ENCODE measurements at places on chromosomes 7 and 10.
A peak's percentile ranks its signal among the peaks of the same experiment; 100 is the strongest.

DNA sequence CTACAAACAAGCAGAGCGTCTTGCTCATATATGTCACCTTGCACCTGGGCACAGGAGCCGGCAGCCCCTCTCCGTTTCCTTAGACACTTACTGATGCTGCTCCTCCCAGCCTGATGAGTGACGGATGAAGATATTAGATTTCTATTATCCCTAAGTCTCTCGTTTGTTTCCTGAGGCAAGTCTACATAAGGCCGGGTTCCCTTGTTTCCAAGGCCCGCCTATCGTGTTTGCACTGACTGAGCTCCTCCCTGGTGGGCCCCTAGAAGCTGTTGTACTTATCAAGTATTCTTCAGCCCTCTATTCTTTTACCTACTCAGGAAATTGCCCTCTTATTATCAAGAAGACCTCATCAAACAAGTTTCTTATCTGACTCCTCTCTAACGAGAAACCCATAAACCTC lies 18.5 kb downstream of the SH3PXD2A start:
- no peak for DNase-seq

- no peak for DNase-seq
Observed at GRCh38 chr10:73858013-73858708, 16.2 kb downstream of the CAMK2G start.

- DNase-seq, result no peak
Observed at GRCh38 chr7:26616235-26616634, 248.2 kb downstream of the SKAP2 start.

DNA sequence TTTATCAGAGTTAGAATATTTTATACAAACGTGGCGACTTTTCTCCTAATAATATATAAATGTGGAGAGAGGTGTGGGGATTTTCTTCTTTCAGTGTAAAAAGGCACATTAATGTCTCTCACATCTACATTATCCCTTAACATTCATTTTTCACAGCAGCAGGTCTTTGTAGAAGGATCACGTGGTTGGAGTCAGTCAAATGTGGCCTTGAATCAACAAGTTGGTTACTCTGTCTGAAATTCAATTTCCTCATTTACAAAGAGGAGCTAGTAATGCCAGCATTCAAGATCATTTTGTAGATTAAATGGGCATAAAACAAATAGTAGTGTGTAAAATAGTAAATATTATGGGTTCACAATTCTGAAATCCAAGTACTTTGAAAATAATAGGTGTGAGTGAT lies 183.1 kb upstream of the SEMA3E start:
- no peak for DNase-seq

GRCh38 chr7:30983914-30984247 lies 20.1 kb downstream of the GHRHR start:
- no peak for DNase-seq

- no peak for DNase-seq
Observed at GRCh38 chr10:124470544-124471434, 9.2 kb downstream of the LHPP start.

GRCh38 chr10:90712529-90712928 lies 145.3 kb downstream of the HTR7 start:
- DNase-seq, result no peak

DNA sequence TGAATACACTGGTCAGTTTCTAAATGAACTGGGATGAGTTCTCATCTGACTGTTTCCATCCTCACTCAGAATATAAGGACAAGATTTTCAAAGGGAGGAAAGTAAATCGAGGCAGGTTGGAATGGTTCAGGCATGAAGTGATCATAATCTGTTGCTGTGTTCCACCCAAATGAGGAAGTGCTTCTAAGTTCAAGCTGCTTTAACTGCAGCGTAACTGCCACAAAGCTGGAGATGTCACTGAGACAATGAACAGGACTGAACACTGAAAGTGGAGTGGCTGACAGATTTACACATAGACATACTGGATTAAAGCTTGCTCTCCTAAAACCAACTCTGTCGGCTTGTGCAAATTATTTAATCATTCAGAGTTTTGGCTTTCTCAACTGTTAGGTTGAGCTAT lies 66.6 kb downstream of the GPR37 start:
- no peak for DNase-seq

GRCh38 chr10:82922046-82922445 lies 1047.1 kb downstream of the NRG3 start:
- no peak for DNase-seq

- DNase-seq, result no peak
Observed at GRCh38 chr10:9819756-9820494, 1197.7 kb upstream of the CELF2 start.

DNA sequence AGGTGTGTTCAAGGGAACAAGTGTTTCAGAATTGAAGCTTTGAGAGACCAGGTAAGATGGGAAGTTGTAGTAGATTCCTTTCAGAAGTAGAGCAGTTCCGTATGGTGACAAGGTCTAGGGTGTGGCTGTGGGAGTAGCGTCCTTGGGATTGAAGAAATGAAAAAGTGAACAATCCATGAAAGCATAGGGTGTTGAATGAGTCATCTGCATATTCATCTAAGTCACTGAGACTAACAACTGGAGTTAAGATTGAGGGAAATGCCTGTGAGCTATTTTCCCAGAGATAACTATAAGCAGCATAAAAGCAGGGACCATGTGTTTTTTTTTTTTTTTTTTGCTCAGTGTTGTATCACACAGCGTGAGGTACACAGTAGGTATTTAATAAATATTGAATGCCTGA lies 134.8 kb downstream of the PHTF2 start:
- DNase-seq, result no peak

GRCh38 chr10:29392376-29393021 lies 103.6 kb downstream of the LYZL1 start:
- peak; percentile 39 for DNase-seq

GRCh38 chr10:123800821-123801220 lies 90.8 kb downstream of the CPXM2 start:
- no peak for DNase-seq

GRCh38 chr10:65213170-65213569 lies 1692.0 kb downstream of the REEP3 start:
- no peak for DNase-seq

GRCh38 chr7:157892751-157893523 lies 556.1 kb downstream of the DNAJB6 start:
- DNase-seq, result no peak

DNA sequence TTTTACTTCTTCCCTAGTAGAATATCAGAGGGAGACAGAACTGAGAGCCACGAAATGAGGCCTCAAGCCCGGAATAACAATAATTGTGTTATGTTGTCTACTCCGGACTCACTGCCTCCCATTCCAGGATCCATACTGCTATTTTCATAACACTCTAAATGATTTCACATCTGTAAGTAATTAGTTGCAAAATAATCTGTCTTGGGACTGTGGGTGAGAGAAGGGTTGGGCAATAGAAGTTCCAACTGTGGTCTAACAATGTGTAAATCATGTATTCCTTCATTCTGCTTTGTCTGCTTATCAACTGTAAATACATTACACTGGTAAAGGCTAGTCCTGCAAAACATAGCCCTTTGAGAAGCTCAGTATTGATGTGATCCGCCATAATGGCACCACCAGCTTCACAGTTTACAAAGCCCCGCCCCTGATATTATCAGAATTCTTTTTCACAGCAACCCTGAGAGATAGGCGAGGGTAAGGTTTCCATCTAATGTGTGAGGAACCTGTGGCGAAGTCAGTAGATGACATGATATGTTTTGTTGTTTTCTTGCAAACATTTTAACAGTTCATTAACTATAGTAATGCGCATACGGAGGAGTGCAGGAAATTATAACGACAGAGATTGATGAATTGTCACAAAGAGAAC lies 265.7 kb upstream of the BMPER start:
- no peak for DNase-seq

- no peak for DNase-seq
Observed at GRCh38 chr10:12705943-12706342, 295.6 kb downstream of the CCDC3 start.

Measured in CD4-positive, alpha-beta T cell treated with Interleukin-21 for 1 hour (primary cell).